Urinary bladder (tissue), 4 donors: ENCODE measurements at places on chromosomes 6 and 20. TPM values are rescaled to one million over a fixed set of nuclear protein-coding genes. Genes with fewer than 3 reads are reported as not detected.
A peak's percentile ranks its signal among the peaks of the same experiment; 100 is the strongest.

DNA sequence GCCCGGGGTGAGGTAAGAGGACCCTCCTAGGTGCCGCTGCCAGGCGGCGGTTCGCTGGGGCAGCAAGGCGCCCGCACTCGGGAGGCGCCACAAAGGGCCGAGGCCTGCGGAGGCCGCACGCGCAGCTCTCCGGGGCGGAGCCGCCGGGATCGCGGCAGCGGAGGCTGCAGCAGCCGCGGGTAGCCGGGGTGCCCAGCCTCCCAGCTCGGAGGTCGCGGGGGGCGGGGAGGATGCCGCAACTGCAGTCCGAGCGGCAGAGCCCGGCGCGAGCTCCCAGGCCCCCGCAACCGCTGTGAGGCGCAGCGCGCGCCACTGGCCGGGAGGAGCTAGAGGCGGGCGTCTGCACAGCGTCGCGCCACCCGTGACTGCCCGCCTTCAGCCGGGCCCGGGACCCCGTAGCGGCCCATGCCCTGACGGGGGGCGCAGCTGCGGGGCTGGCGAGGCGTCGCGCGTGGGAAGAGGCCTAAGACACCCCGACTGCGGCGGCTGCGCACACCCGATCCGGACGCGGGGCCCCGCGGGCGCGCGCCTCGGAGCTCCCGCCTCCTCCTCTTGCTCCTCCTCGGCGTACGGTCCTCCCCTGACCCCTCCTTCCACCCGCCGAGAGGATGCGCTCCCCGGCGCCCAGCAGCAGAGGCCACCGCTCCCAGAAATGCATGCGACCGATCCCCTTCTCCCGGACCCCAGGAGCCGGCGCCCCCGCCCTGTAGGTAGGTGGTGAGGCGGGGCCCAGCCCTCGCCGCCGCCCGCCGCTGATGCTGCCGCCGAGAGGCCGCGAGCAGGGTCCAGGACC, at the start of gene NCOA7:
NCOA7 (plus strand) TSS at position 603 of the 793 bp plus-strand sequence. CDS start 24,395 bp downstream, outside the sequence.
- peak; percentile 58 for DNase-seq

DNA sequence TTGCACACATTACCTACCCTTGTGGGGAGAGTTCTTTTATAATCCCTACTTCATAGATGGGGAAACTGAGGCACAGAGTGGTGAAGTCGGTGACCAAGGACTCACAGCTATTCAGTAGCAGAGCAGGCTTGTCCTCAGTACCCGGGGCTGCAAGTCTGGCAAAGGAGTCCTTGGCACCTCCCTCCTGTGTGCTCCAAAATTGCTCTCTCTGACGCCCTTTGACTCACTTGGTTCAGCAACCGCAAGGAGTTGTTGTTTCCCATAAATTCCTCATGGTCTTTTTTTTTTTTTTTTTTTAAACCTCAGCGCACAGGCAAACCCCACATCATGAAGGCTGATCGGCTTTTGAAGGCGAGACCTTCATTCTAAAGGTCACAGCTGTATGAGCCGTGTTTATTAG, 143.2 kb downstream of the CEBPB start:
- no peak for DNase-seq

DNA sequence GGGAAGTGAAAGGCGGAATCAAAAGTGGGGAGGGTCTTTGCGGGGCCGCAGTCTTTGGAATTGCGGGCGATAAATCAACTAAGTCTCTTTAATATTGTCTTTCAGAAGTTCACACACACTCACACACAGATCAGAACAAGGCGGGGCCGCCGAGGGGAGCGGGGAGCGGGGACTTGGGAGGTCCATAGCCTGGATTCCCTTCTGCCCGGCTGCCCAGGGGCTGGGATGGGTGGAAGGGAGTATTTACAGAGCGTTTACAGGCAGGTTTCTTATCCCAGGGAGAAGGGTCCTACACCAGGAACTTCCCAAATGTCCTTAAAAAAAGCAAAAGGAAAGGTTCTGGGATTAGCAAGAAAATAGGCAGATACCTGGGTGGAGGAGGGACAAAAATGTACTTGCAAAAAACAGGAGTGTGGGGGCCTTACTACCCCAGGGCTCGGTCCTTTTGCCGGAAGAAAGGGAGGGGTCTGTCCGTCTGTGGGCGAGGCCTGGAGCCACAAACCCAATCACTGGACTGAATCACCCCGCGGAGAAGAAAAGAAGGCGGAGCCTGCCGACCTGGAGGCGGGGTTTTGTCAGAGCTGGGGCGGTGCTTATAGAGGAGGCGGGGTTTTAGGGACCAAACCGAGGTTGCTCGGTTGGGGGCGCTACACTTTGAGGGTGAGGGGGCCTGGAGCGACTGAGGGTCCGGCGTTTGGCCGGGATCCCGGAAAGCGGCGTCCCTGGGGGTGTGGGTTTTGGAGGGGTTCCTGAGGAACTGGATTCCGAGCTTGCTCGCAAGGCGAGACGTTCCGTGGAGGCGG, 3.2 kb downstream of the PRRT1 start:
- no peak for DNase-seq

- DNase-seq: no peak
Observed at GRCh38 chr20:46630306-46630705, 21.0 kb downstream of the SLC13A3 start.

DNA sequence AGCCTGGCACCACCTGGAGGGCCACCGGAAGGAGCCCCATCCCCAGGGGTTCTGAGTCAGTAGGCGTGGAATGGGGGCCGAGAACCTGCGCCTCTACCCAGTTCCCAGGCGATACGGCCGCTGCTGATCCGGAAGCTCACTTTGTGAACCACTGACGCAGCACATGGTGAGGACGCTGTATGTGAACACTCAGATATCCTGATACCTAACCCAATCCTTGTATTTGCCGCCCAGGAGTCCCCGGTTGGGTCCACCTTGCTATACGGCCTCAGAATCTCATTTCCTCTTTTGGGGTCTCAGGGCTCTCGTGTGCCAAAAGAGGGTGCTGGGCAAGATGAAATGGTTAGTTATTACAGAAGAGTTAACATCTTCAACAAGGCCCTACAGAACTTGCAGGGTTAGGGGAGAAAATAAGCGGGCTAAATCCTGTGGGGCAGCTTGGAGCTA, 604 bp upstream of the RAB5IF start:
- no peak for DNase-seq

GRCh38 chr6:3236005-3236404, 8.6 kb upstream of the TUBB2B start:
- DNase-seq: no peak

- no peak for DNase-seq
Observed at GRCh38 chr6:37696841-37697662, 631 bp downstream of the MDGA1 start.

- no peak for DNase-seq
Observed at GRCh38 chr20:32497589-32498224, 87.4 kb downstream of the NOL4L start.

DNA sequence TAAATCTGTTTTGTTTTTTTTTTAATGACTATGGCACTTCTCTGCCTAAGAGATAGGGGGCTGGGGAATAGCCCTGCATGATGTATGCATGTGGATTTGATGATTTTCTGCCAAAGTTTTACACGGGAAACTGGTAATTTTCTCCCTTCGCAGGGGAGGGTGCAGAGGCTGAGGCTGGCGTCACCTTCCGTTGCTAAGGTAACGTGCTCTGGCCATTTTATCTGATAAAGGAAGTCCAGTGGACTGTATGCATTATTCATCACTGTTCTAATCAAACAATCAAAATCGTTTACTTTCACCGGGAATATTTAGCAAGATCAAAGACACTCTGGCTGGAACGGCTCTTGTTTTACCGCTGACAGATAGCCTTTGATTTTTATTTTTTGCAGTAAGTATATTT, 789 bp downstream of the PHACTR1 start:
- DNase-seq: no peak

GRCh38 chr6:6620766-6621425, 32.4 kb downstream of the LY86 start:
- no peak for DNase-seq

DNA sequence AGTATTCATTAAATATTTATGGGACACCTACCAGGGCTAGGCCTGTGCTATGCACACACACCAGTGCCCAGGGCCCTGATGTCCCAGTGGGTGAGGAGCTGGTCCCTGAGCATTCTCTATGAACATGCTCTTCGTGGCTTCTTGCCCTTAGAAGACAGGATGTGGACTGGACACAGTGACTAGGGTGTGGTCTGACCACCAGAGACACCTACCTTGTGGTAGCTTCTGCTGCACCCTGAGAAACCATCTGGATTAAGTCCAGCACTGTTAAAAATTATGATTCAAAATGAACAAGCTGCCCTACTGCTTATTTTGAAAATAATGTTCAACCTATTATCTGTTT, 112.9 kb upstream of the RPS6KA2 start:
- DNase-seq: no peak

GRCh38 chr6:1773700-1774099, 164.0 kb downstream of the FOXC1 start:
- no peak for DNase-seq

GRCh38 chr6:33359331-33359730, 32.3 kb upstream of the KIFC1 start:
- DNase-seq: no peak

DNA sequence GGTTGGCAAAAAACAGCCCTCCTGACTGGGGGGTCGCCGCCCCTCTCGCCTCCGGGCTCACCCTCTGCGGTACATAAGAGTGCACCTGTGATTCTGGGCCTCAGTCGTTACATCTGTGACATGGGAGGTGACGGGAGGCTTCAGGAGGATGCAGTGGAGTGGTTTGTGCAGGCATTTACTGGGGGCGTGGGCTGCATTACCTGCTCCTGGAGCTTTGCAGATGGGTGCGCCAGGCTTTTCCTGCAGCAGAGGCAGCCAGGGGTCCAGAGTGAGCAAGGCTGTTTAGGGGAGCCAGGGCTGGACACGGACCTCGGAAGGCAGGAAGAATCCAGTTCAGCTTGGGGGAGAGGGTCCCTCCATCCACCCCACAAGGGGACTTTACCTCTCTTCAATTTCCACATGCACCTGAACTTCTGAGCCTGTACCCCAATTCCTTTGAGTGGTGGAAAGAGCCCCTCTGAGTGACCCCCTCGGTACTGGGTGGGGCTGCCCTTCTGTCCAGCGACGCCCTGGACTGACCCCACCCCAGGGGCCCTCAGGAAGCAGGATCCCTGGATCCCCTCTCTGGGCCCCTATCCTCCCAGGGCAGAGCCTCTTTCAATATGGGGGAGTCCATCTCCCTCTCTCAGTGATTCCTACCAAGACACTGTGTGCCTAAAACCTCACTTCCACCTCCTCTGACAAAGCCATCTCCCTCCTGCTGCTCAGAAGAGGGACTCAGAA, 134.0 kb downstream of the TAF4 start:
- no peak for DNase-seq

GRCh38 chr6:134495890-134496248, 178.0 kb upstream of the SGK1 start:
- no peak for DNase-seq

DNA sequence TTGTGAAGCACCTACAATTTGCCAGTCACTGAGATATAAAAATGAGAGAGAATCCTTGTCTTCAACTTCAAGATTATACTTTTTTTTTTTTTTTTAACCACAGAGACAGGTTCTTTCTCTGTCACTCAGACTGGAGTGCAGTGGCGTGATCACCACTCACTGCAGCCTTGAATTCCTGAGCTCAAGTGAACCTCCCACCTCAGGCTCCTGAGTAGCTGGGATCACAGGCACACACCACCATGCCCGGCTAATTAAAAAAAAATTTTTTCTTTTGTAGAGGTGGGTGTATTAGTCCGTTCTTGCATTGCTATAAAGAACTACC, 51.6 kb upstream of the PMEPA1 start:
- DNase-seq: no peak

DNA sequence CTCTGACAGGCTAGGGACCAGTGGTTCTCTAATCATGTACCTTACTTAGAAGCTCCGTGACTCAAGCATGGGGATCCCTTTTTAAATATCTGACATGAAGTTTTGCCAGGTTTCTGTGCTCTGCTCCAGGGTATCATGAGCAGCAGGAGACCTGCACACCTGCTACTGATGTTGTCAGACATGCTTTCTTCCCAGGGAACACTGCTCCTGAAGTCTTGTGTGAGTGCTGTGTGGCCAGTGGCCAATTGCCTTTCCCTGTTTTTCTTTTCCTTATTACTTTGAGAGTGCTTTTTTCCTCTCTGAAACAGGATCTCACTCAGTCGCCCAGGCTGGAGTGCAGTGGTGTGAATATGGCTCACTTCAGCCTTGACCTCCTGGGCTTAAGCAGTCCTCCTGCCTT, 26.4 kb downstream of the SLX4IP start:
- DNase-seq: no peak

SLC17A4 gene
- 0.01 TPM for polyA plus RNA-seq

PPP1R3G gene
- 5.1 TPM for polyA plus RNA-seq

HLA-B gene
- polyA plus RNA-seq: 1,074 TPM

SLC26A8 gene
- 0.09 TPM for polyA plus RNA-seq

E2F3 gene
- polyA plus RNA-seq: 5.0 TPM

LRRC73 gene
- 0.24 TPM for polyA plus RNA-seq

COL20A1 gene
- not detected for polyA plus RNA-seq

TRIM10 gene
- polyA plus RNA-seq: not detected

TP53TG5 gene
- 0.96 TPM for polyA plus RNA-seq
